ENCODE measurements at places on chromosomes 11 and 22.

GRCh38 chr11:62545437-62546243, 966 bp downstream of the AHNAK start:
- no peak for DNase-seq

- no peak for DNase-seq
Observed at GRCh38 chr11:76135491-76135890, 70.8 kb downstream of the WNT11 start.

GRCh38 chr11:128397362-128397761, 190.0 kb downstream of the ETS1 start:
- no peak for DNase-seq

- no peak for DNase-seq
Observed at GRCh38 chr22:36259615-36260300, 6.8 kb downstream of the APOL1 start.

- DNase-seq, result no peak
Observed at GRCh38 chr11:5204787-5205186, 4.3 kb upstream of the OR51V1 start.

- no peak for DNase-seq
Observed at GRCh38 chr11:86101493-86101892, 32.6 kb upstream of the PICALM start.

DNA sequence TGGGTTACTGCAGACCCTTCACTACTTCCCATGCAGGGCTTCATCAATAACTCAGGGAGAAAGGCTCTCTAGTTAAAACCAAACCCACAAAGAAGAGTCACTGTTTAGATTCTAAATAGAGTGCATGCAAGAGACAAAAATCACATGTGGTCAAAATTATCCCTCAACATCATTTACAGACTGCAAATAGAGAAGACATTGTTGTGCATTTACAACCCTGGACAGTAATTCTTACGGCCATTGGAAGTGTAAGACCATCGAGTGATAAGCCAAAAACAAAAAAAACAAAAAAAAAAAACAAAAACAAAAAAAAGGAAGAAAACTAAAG, 93.4 kb downstream of the RASSF10 start:
- DNase-seq, result no peak

- DNase-seq, result no peak
Observed at GRCh38 chr11:78400116-78400515, 17.5 kb downstream of the GAB2 start.

DNA sequence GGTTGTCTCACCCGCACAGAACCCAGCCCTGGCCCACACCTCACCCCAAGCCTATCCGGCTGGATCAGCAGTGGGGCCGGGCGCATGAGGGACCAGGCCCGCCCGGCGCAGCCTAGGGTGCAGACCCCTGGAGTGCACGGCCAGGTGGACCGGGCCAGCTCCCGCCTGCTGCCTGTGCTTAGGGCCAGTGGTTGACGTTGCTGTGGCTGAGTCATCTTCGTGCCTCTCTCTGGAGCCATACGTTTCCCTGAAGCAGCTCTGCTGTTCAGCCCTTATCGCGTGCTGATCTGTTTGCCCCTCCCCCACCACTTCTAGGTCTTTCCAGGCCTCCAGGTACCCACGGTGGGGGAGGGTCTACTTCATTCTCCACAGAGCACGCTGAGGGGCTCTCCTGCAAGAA, 39.5 kb downstream of the CDKN1C start:
- DNase-seq, result no peak

GRCh38 chr22:46172522-46173110, 22.3 kb downstream of the PPARA start:
- no peak for DNase-seq

GRCh38 chr11:66866007-66866406, 9.1 kb downstream of the LRFN4 start:
- no peak for DNase-seq

- DNase-seq, result no peak
Observed at GRCh38 chr22:29780220-29780619, 13.1 kb downstream of the UQCR10 start.

DNA sequence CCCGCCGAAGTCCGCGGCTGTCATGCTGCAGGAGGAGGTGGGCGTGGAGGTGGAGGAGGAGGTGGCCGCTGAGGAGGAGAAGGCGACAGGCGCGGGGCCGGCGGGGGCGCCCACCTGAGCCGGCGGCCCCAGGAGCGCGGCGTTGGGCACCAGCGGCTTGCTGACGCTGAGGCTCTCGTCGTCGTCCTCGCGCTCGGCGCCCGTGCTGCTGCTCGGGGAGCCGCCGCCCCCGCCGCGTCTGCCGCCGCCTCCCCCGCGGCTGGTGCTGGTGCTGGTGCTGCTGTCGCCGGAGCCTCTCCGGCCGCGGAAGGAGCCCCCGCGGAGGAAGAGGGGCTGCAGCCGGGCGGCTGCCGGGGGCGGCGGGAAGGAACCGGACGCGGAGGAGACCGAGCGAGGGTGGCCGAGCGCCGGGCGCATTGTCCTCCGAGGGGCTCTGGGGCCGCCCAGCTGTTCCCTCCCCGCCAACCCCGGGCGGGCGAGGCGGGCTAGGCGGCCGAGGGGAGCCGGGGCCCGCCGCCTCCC, 388 bp downstream of the TMEM121B start:
- DNase-seq, result no peak

DNA sequence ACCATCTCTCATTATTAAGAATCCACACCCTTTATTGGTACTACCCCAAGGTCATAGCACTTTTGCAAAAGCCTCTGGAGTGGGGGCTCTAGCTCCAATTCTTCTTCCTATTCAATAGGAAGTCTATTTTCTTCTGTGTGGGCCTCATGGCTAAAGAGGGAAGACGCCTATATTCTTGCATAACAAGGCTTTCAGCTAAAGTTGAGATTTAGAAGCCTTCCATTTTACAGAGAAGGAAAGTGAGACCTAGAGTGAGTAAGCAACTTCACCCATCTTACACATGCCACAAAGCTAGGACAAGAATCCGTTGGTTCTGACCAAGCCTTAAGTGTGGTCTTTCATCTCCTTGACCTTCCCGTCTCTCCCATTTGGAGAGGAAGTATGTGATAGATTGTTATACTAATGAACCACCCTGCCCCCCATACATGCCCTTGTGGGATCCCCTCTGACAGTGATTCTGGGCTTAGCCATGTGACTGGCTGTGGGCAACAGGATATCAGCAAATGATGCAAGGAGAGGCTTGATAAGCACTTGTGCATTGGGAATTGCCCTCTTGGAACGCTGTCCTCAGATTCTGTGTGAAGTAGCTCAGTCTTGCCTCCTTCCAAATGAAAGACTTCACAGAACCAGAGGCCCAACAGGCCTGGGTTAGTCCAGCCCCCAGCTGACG, 12.3 kb downstream of the BACE1 start:
- DNase-seq, result no peak

GRCh38 chr11:118314988-118315411, 10.5 kb downstream of the CD3E start:
- no peak for DNase-seq

DNA sequence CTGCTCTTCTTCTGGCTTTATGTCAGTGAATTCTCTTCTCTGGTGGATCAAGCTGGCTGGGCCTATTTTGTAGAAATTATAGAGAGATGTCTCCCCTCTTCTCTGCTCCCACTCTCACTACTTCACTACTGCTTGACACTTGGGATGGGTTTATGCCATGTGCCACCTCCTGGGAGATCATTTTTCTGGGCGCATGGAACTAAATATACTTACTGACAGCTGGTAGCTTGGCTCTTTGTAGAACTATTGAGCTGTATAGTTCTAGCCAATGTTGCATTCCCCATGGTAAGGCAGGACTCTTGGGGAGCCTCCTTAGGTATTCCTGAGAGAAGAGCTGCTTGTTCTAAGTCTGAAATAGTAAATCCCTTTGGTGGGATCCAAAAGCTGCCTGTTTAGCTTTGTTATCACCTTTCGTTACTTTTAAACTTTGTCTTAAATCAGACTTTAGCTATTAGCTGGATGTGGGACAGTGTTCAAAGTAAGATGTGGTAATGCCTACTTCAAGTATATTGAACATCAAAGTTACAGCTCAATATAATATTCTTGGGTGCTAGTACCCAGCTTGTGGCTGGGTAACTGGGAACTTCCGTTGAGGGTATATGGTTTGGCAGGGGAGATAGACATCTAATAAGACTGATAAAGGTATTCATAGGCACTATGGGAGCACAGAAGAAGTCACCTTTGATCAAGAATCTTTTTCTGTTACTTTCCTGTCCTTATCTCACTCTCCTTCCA, 87.5 kb upstream of the RRM1 start:
- no peak for DNase-seq

DNA sequence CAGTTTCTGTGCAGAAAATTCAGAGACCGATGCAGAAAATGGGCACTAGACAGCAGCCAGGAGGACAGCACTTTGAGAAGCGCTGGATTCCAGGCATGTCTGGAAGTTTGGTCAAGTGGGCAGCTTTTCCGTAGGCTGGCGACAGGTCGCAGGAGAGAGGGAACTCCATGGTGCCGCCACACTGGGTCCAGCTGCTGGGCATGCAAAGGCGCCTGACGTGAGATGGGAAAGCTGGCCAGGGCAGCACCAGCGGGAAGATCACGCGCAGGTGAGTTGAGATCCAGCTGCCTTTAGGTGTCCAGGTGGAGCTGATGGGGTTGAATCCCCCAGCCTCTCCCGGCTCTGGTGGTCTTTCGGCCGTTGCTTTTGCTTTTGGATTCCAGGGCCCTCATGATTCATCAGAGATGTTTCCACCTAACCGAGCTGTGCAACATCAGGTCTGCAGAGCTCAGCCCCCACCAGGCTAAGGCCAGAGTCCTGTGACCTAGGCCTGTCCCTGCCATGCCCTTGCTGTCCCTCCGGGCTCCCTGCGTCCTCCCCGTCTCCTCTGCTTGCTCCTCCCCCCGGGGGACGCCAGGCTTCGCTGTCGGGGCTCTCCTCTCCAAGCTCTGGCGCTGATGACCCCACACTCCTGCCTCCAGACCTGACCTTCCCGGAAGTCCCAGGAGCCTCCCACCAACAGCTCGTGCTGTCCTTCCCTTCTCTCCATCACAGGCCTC, 1001.7 kb downstream of the BRD1 start:
- no peak for DNase-seq
